GM23338 (cell line): ENCODE measurements at places on chromosomes 1 and 21. TPM values are rescaled to one million over a fixed set of nuclear protein-coding genes. Genes with fewer than 3 reads are reported as not detected.

DNA sequence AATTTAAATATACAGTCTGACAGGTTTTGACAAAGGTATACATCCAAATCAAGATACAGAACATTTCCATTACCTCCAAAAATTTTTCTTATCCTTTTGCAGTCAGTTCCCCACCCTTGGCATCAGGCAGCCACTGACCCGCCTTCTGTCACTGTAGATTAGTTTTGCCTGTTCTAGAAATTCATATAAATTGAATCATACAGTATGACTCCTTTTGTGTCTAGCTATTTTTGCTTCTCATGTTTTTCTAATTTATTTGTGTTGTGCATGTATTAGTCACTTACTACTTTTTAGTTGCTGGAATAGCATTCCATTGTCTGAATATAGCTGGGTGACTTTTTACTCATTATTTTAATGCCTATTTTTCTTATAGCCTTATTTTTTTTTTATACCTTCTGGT, 3.8 kb downstream of the UTP25 start:
- no peak overlapping the region for H3K27ac ChIP-seq
- DNase-seq = no peak
- H3K4me3 ChIP-seq = no peak overlapping the region
- H3K27me3 ChIP-seq = no peaks in the 10 kb centered on the region

GRCh38 chr1:74641876-74642275, 31.7 kb downstream of the ERICH3 start:
- no peak overlapping the region for H3K27ac ChIP-seq
- peaks cover 8% of the 10 kb centered on the region for H3K4me1 ChIP-seq
- no peaks in the 10 kb centered on the region for H3K36me3 ChIP-seq
- H3K27me3 ChIP-seq = no peaks in the 10 kb centered on the region

DNA sequence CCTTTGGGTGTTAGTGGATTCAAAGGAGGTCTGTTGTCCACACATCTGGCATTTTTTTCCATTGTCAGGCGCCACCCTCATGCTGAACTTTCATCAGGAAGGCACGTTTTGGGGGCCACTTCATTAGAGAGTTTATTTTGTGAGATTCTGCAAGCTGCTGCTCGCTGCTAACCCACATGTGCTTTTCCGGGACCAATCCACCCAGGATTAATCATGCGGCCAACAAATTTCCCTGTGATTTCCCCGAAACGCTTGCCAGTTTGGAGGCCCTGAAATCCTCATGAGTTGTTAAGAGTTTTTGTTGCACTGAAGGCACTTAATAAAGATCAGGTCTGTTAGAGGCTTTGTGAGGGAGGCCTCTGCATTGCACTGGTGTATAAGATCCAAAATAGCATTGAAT, 2.4 kb downstream of the PDPN start:
- H3K36me3 ChIP-seq = no peaks in the 10 kb centered on the region
- DNase-seq = no peak

- peaks cover 33% of the 10 kb centered on the region for H3K27me3 ChIP-seq
- no peak within 1 kb of the TSS for H3K27ac ChIP-seq
- no peaks in the 10 kb centered on the region for H3K36me3 ChIP-seq
- peak within 1 kb of the TSS; percentile 66 for H3K4me3 ChIP-seq
- H3K4me1 ChIP-seq = 0 out of 2 replicates have a peak, but pooled peaks cover 7% of the 10 kb centered on the region
- DNase-seq = peak; percentile 85
These were observed at the start of gene C1orf115 for GRCh38 chr1:220690140-220691052. Gene C1orf115 (plus strand): TSS chr1:220690363. CDS start chr1:220690403, 40 bp downstream.

DNA sequence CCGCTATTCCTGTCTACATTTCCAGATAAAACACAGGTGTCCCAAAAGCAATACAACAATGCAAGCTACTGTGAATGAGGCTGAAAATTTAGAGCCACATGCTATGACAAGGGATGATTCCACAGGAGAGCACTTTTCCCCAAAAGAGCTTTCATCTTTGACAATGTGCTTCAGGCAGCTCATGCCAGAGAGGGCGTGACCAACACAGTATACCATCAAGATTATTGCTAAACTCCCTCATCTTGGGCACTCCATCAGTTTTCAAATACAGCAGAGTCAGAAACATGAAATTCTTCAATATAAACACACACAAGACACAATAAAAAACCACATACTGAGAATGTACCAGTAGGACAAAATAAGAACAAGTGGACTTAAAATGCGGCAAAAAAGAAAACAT, 6.7 kb downstream of the GON4L start:
- no peak for DNase-seq
- no peak overlapping the region; the same call in 1 of the 2 replicates for H3K4me3 ChIP-seq
- peaks cover 30% of the 10 kb centered on the region for H3K36me3 ChIP-seq
- H3K4me1 ChIP-seq = no peaks in the 10 kb centered on the region
- H3K27ac ChIP-seq = no peak overlapping the region

- no peaks in the 10 kb centered on the region for H3K27me3 ChIP-seq
- H3K27ac ChIP-seq = 0 out of 2 replicates have a peak overlapping the region, but pooled peaks have one; percentile 67
- 0 out of 2 replicates have a peak, but pooled peaks cover 5% of the 10 kb centered on the region for H3K4me1 ChIP-seq
- no peak overlapping the region for H3K4me3 ChIP-seq
These were observed 27.4 kb upstream of the GPR25 start for GRCh38 chr1:200845360-200845759.

DNA sequence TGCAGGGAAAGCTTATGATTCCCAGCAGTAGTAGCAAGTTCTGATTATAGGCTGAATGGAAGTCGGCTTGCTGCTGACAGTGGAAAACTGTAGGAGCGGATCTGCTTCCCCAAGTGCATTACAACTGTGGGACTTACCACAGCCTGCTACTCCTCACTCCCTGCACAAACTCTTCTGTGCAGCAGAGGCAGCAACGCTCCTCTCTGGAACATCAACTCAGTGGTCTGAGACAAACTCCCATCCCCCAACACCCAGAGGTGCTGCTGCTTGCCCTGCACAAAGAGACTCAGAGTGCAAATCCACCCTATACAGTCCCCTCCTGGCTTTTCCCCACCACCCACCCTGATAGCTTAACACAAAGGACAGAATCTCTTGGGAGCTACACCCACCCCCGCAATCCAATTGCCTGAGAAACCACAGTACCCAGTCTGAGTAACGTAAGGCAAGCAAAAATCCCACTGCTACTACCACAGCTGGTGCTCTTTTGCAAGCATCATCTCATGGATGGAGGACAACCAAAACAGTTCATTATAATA, 1455.2 kb downstream of the AMY1C start:
- no peaks in the 10 kb centered on the region for H3K27me3 ChIP-seq
- H3K36me3 ChIP-seq = no peaks in the 10 kb centered on the region
- no peak overlapping the region for H3K4me3 ChIP-seq
- no peaks in the 10 kb centered on the region for H3K4me1 ChIP-seq

DNA sequence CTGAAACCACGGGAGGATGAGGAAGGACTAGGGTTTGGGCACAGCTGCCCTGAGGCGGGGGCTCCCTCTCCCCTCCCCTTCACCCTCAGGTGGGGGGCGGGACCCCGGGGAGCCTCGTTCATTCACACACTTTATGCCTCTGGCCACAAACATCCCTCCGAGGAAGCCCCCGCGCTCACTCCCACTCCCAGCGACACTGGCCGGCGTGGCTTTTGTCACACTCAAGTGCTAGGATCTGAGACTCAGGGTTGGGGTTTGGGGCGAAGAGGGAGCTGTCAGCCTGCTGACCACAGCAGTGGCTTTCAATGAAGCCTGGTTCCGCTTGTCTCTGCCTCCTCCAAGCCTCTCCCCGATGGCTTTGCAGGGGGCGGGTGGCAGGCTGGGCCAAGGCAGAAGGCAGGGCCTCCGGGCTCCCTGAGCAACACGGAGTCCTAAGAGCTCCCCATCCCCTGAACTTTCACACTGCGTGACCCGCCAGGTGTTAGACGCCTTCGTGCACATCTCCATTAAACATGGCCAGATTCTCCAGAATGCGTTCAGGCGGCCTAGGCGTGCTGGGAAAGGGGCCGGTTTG, 178.1 kb downstream of the NPHP4 start:
- H3K36me3 ChIP-seq = peaks cover 4% of the 10 kb centered on the region; the same call in 1 of the 2 replicates
- no peak for DNase-seq
- no peak overlapping the region for H3K4me3 ChIP-seq
- H3K27me3 ChIP-seq = no peaks in the 10 kb centered on the region
- no peaks in the 10 kb centered on the region for H3K4me1 ChIP-seq

- no peaks in the 10 kb centered on the region for H3K36me3 ChIP-seq
- no peak for DNase-seq
- H3K27ac ChIP-seq = no peak overlapping the region
- H3K4me3 ChIP-seq = no peak overlapping the region
- peaks cover 18% of the 10 kb centered on the region for H3K4me1 ChIP-seq
- H3K27me3 ChIP-seq = no peaks in the 10 kb centered on the region
These were observed 99.8 kb upstream of the PRMT6 start for GRCh38 chr1:106956721-106957120.

- H3K4me1 ChIP-seq = peaks cover 38% of the 10 kb centered on the region
- H3K36me3 ChIP-seq = no peaks in the 10 kb centered on the region
- DNase-seq = no peak
- H3K27me3 ChIP-seq = no peaks in the 10 kb centered on the region
- no peak overlapping the region for H3K4me3 ChIP-seq
These were observed 845 bp upstream of the RGS5 start for GRCh38 chr1:163203561-163203960.

DNA sequence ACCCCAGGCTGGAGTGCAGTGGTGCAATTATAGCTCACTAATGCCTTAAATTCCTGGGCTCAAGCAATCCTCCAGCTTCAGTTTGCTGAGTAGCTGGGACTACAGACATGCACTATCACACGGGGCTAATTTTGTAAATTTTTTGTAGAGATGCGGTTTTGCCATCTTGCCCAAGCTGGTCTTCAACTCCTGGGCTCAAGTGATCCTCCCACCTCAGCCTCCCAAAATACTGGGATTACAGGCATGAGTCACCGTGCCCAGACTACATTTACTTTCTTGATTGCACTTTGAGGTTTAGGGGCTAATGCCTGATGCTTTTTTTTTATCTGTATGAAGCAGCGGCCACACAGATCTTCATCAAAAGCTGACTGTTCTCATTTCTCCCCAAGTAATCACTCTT, 124.6 kb downstream of the KIF26B start:
- H3K27ac ChIP-seq = no peak overlapping the region
- H3K36me3 ChIP-seq = no peaks in the 10 kb centered on the region
- peaks cover 4% of the 10 kb centered on the region; the same call in 1 of the 2 replicates for H3K4me1 ChIP-seq
- no peaks in the 10 kb centered on the region for H3K27me3 ChIP-seq

- H3K36me3 ChIP-seq = no peaks in the 10 kb centered on the region
- H3K27ac ChIP-seq = no peak overlapping the region
- H3K4me1 ChIP-seq = no peaks in the 10 kb centered on the region
- DNase-seq = no peak
- H3K4me3 ChIP-seq = no peak overlapping the region
These were observed 22.7 kb upstream of the SHE start for GRCh38 chr1:154524881-154525280.

Gene MMP23B
- 12.5 and 15.8 TPM in 2 replicates for total RNA-seq

Gene SHISAL2A
- 0.10 TPM in 1 of 2 replicates, not detected in the other for total RNA-seq

Gene BNIPL
- total RNA-seq = 1.2 and 2.4 TPM in 2 replicates

Gene HTR6
- total RNA-seq = 0.66 and 0.82 TPM in 2 replicates

Gene PDZK1
- not detected in 2 replicates for total RNA-seq

Gene MYBPH
- total RNA-seq = not detected in 2 replicates

Gene RIMKLA
- 5.5 and 6.6 TPM in 2 replicates for total RNA-seq

Gene RGS16
- total RNA-seq = 15.4 and 18.2 TPM in 2 replicates

Gene LCE3E
- not detected in 2 replicates for total RNA-seq

Gene IRF6
- total RNA-seq = 9.3 and 11.7 TPM in 2 replicates

Gene ODF2L
- total RNA-seq = 29.8 and 46.0 TPM in 2 replicates
